ENCODE measurements at places on chromosomes 13 and 19. TPM values are rescaled to one million over a fixed set of nuclear protein-coding genes. Genes with fewer than 3 reads are reported as not detected.

- H3K27me3 ChIP-seq: no peaks in the 10 kb centered on the region
- H3K36me3 ChIP-seq: peaks cover 94% of the 10 kb centered on the region
- H3K27ac ChIP-seq: no peak overlapping the region
Measured at GRCh38 chr19:16208064-16208759, 10.5 kb downstream of the AP1M1 start.

- H3K27me3 ChIP-seq: no peaks in the 10 kb centered on the region
- H3K36me3 ChIP-seq: no peaks in the 10 kb centered on the region
- peaks cover 37% of the 10 kb centered on the region for H3K4me1 ChIP-seq
- H3K4me3 ChIP-seq: peak overlapping the region; percentile 90
- H3K27ac ChIP-seq: peak overlapping the region; percentile 99
Measured at GRCh38 chr19:13154241-13154778, 4.1 kb downstream of the IER2 start.

- no peaks in the 10 kb centered on the region for H3K36me3 ChIP-seq
- no peak overlapping the region for H3K4me3 ChIP-seq
- DNase-seq: no peak
- H3K4me1 ChIP-seq: no peaks in the 10 kb centered on the region
Measured at GRCh38 chr13:71005919-71006318, 861.1 kb downstream of the DACH1 start.

- H3K27me3 ChIP-seq: no peaks in the 10 kb centered on the region
- H3K27ac ChIP-seq: no peak overlapping the region
- H3K4me1 ChIP-seq: no peaks in the 10 kb centered on the region
- DNase-seq: peak; percentile 60
Measured at GRCh38 chr13:23715762-23716235, 145.6 kb downstream of the TNFRSF19 start.

GRCh38 chr19:3783660-3784584, 2.3 kb downstream of the MATK start:
- no peak for DNase-seq
- no peak overlapping the region for H3K27ac ChIP-seq
- no peaks in the 10 kb centered on the region for H3K4me1 ChIP-seq
- no peak overlapping the region for H3K4me3 ChIP-seq
- H3K36me3 ChIP-seq: no peaks in the 10 kb centered on the region

- no peaks in the 10 kb centered on the region for H3K27me3 ChIP-seq
- H3K4me3 ChIP-seq: no peak overlapping the region
- no peak overlapping the region for H3K27ac ChIP-seq
- H3K4me1 ChIP-seq: no peaks in the 10 kb centered on the region
- no peak for DNase-seq
Measured at GRCh38 chr19:40703029-40703755, 12.7 kb upstream of the NUMBL start.

GRCh38 chr13:113840541-113841352, 23.1 kb downstream of the GAS6 start:
- DNase-seq: peak; percentile 63
- peaks cover 59% of the 10 kb centered on the region for H3K4me1 ChIP-seq
- no peaks in the 10 kb centered on the region for H3K27me3 ChIP-seq
- peak overlapping the region; percentile 67 for H3K27ac ChIP-seq
- H3K36me3 ChIP-seq: peaks cover 35% of the 10 kb centered on the region

Gene FFAR2
- 1.4 TPM for total RNA-seq

Gene POLR2I
- total RNA-seq: 199 TPM

Gene CHAMP1
- 40.6 TPM for total RNA-seq

Gene PTPRS
- 140 TPM for total RNA-seq

Gene LPAR2
- 25.9 TPM for total RNA-seq
